ENCODE measurements at places on chromosomes 1 and 21.

- DNase-seq = no peak
Observed at GRCh38 chr1:40299366-40300248, 17.5 kb downstream of the COL9A2 start.

- DNase-seq = no peak
Observed at GRCh38 chr1:209363112-209363511, 220.4 kb upstream of the CAMK1G start.

DNA sequence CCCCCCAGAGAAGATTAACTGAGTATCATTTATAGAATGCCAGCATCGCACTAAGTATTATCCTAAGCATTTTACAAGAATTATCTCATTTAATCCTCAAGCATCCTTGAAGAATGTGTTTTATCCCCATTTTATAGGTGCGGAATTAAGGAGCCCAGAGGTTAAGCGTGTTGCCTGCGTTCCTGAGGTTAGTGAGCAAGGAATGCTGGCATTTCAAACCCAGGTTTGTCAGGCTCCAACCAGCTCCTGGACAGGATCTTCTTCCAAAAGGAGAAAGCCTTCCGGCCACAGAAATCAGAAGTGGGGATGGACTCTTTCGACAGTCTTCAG, 82.3 kb downstream of the SSBP3 start:
- no peak for DNase-seq

DNA sequence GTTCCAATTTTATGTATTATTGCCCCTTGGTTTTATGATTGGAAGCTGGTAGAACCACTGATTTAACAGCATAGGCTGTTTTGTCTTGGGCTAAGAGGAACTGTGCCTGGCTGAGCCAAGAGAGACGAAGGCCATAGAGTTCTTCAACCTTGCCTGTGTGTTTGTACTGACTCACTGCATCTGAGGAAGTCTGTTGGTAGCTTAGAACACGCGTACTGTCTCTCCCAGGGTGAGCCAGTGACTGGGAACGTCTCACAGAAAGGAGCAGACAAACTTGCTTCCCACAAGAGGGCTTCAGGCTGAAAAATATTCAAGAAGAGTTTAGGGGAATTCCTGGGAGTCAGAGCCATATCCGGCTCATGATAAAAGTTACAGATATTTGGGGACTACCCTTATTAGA, 14.9 kb downstream of the TMEM51 start:
- DNase-seq = no peak

DNA sequence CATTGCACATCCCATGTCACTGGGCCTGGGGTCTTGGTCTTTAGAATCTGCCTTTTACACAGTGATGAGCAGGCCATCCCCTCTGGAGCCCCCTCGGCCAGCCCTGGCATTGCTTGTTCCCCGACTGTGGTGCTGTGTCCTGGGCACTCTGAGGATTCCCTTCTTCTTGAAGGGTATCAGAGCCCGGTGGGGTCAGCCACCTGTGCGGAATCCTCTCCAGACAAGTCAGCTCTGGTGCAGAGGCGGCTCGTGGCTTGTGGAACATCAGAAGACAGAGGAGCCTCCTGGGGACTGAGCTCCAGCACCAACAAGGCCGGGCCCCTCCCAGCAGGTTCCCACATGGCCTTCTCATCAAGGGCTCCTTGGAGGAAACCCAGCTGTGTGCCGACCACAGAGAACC, 57.9 kb upstream of the AJAP1 start:
- DNase-seq = no peak

GRCh38 chr1:23478896-23479665, 4.9 kb downstream of the ASAP3 start:
- DNase-seq = no peak

GRCh38 chr1:54188291-54188690, 11.5 kb downstream of the CYB5RL start:
- no peak for DNase-seq

Measured in activated naive CD4-positive, alpha-beta T cell (primary cell).